ENCODE measurements at places on chromosomes 16 and 17.

DNA sequence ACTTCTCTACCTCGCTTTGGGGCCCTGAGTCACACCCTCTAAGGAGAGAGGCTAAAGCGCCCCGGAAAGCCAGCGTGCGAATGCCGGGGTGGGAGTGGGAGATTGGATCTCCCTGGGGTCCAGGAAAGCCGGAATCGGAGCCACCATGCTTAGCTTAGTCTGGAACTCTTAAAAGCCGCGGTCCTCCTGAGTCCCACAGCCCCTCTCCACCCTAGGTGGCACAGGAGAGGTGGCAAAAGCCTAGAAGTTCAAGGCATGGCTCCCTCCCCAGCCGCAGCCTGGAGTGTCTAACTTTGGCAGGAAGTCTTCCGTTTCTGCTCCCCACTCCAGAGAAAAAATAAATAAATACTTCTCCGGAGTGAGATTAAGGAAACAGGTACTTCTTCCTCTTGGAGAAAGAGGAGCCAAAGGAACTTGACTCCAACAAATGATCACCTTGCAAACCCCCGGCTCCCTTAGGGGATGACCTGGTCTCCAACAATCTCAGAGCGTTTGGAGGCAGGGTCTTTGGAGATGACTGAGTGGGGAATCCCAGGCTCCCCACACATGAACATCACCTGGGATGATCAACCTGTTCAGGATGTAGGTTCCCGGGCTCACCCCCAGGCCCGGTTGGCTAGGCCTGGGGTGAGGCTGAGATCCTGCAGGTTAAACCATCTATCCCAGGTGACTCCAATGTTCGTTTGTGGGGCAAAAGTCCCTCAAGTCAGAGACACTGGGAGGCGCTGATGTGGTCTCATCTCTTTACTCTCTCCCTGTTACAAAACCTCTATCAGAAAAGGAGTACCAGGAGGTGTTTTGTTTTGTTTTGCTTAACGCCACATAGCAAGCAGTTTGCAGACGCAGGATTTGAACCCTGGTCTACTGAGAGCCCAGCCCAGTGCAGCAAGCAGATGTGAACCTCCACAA lies 2.9 kb downstream of the CIITA start:
- DNase-seq = no peak

DNA sequence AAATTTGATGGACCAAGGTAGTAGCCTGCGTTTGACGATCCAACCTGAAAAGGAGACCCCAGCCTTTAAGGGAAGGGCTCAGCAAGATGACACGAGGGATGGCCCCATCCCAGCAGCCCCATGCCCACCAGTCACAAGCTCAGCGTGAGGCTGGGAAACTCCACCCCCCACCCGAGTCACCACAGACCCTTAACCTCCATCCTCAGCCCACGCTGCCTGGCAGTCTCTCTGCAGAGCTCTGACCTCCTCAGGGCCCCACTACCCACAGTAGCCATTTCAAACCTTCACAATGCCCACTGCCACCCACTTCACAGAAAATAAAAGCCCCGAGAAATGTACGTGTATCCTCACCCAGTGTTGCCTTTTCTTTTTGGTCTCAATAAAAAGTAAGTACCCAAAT lies 18.7 kb downstream of the USP36 start:
- no peak for DNase-seq

GRCh38 chr17:78715876-78716275 lies 66.2 kb downstream of the CYTH1 start:
- DNase-seq = no peak

DNA sequence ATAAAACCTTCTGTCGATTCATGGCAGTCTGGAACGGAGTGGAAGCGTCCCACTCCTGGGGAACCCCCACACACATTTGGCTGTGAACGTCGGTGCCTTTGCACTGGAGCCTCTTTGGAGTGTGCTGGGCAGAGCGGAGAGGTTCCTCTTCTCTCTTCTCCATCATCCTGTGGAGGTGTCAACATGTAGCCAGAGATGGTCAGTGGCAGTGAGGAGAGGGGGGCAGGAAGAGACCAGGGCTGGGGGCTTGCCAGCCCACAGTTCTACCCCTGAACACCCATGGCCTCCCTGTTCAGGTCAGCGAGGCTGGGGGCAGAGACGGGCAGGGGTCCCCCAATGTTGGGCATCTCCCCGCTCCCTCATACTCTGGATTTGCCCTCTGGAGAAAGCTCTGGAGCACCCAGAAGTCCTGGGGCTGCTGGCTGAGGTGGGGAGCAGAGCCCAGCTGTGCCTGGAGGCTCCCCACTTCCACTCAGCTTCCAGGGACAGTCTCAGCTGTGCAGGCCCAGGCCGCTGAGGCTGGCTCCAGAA lies 223.7 kb downstream of the SEC14L1 start:
- no peak for DNase-seq

GRCh38 chr17:78826836-78827509 lies 13.6 kb downstream of the USP36 start:
- DNase-seq = no peak

GRCh38 chr16:22373662-22374310 lies 633 bp downstream of the CDR2 start:
- DNase-seq = no peak

DNA sequence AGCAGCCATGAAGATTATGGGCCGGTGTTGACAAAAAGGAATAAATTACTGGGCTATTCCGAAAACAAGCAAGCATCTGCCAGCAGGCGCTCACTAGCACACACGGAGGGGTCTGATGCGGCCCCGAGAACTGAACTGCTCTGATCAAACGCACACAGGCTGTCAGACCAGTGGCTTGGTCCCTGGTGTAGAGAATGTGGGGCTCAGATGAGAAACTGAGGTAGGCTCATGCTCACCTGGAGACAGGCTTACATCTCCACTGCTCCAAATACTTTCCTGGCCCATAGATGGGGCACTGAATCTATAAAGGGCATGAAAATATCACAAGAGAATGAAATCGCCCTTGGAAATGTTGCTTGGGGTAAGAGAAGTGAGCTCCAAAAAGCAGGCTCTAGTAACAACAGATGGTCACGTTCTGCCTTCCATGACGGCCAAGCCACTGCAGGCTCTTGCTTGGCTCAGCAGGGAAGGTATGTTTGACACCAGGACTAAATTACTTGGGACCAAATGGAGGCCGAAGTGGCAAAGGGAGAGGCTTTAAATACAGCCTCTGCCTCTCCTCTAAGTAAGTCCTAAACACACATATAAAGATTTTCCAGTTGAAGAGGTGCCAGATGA lies 5.4 kb downstream of the ABR start:
- no peak for DNase-seq

All from activated naive CD8-positive, alpha-beta T cell treated with anti-CD3 and anti-CD28 coated beads, Interleukin-2, amount 50 U/mL, for 16 hours (primary cell).